Karpas-422 (cell line): ENCODE measurements at places on chromosomes 1 and 21.

DNA sequence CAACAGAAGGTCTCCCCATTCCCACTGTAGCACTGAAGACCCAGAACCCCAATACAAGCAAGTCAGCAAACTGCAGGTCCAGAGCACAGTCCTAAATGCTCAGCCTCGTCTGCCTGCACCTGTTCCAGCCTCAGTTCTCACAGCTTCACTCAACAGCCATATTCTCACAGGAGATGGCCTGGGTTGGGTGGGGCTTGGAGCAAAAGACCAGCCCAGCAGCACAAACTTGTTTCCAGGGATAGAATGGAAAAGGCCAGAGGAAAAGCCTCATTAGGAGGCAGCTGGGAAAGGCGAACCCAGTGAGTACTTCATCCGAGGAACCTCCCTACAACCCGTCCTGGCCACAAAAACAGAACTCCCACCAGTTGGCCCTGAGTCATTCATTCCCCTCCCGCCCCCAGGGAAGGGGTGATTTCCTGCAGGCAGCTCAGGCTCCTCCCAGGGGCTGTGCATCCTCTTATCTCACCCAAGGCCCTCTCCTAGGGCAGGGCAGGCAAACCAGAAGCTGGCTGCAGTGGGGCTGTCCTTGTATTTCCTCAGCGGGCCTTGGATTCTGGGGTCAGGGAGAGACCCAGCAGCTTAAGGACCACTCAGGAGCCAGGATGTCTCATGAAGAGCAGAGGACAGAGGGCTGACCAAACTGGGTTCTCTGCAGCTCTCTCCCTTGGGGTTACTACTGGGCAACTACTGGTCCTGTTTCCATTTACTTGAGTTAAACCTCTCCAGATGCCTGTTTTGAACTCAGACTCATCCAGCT lies 7.4 kb upstream of the MPL start:
- H3K27me3 ChIP-seq, result no peaks in the 10 kb centered on the region; the same call in 1 of the 2 replicates
- no peak overlapping the region for H3K27ac ChIP-seq
- no peaks in the 10 kb centered on the region; the same call in 1 of the 2 replicates for H3K36me3 ChIP-seq
- no peak overlapping the region for H3K4me3 ChIP-seq
- DNase-seq, result no peak

GRCh38 chr1:173360487-173361063 lies 116.6 kb upstream of the PRDX6 start:
- no peaks in the 10 kb centered on the region; the same call in 1 of the 2 replicates for H3K4me1 ChIP-seq
- no peaks in the 10 kb centered on the region for H3K27me3 ChIP-seq
- no peak for DNase-seq
- H3K36me3 ChIP-seq, result no peaks in the 10 kb centered on the region

DNA sequence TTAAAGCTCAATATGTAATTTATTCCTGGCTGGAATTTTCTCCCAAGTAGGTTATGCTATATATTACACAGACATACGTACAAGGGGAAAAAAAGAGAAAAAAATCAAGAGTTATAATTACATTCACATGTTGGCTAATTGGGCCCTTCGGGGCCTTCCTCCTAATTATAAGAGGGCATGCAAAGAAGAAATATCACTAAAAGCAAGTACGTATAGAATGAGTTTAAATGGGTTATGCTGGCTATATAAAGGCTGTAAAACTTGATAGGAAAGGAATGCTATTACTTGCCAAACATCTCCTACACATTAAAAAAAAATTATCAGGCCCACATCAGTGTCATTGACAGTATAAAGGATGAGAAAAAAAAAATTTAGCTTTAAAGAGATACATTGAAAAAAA lies 1396.1 kb upstream of the ADGRL4 start:
- no peak overlapping the region for H3K27ac ChIP-seq
- no peak overlapping the region for H3K4me3 ChIP-seq
- DNase-seq, result no peak
- H3K36me3 ChIP-seq, result no peaks in the 10 kb centered on the region
- H3K27me3 ChIP-seq, result no peaks in the 10 kb centered on the region

DNA sequence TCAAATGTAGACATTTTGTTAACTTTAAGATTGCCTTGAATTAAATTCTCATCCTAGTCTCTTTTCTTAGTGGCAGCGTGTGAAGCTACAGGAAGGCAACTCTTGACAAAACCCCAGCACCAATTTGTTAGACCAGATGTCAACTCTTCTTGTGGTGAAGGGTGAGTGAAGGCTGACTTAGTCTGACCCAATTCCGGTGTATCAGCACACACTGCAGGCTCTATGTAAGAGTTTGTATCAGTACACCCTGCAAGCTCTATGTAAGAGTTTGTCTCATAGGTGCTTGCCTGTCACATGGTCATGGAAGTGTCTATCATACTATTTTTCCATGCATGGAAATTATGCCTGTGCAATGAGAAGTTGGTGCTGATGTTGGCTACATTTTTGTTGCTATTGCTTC lies 16.8 kb downstream of the CR2 start:
- H3K4me3 ChIP-seq, result no peak overlapping the region
- H3K27me3 ChIP-seq, result no peaks in the 10 kb centered on the region
- H3K4me1 ChIP-seq, result no peaks in the 10 kb centered on the region
- H3K27ac ChIP-seq, result no peak overlapping the region
- H3K36me3 ChIP-seq, result no peaks in the 10 kb centered on the region
